ENCODE measurements at places on chromosomes 1 and 21.

DNA sequence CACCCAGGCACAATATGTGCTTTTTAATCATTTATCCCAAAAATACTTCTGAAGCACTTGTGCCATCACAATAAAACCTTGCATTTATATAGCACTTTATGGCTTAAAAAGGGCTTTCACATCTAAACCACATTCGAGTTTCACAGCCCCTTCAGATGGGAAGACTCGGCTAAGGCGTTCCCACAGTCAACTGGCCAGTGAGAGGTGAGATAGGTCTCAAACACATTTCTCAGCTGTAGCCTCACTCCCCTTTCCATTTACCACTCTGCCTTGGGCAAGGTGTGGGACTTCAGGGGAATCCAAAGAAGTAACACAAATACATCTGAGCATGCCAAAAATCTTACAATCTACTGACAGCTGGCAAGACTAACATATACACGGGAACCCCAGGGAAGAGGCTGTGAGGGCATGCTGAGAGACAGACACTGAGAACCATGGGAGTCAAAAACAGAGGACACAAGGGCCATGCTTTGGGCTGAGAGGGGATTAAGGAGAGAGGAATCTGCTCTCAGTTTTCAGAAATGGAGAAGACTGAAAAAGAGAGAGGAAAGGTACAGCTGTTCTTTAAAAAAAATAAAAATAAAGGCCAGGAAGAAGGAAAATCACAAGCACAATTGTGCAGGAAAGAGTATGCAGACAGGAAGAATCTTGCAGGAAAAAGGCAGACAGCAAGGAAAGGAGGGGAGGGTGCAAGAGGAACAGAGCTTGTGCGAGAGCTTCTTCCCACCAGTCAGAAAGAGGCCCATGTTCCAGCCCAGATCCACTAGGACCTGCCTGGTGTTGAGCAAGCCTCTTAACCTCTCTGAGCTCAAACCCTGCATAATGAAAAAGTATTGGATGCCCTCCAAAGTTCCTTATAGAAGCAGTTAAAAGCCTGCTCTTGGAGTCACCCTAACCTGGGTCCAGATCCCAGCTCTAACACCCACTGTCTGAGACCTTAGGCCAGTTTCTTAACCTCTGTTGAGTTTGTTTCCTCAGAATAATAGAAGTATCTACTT is 73.5 kb downstream of the JAK1 start:
- DNase-seq, result peak; percentile 19

GRCh38 chr1:96559181-96559580 is 162.4 kb upstream of the PTBP2 start:
- no peak for DNase-seq

DNA sequence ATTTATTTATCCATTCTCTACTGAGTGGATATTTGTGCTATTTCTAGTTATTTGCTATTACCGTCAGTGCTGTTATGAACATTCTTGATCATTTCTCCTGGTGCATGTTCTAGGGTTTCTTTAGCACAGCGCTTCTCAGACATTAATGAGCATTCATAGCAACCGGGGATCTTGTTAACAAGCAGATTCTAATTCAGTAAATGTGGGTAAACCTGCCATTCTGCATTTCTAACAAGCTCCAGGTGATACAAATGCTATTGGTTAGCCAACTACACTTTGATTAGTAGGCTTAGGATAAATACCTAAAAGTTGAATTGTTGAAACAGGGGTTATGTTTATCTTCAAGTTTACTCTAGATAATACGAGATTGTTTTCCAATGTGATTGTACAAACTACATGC is 3.3 kb upstream of the DBT start:
- no peak for DNase-seq

GRCh38 chr1:111734426-111734825 is 4.8 kb downstream of the INKA2 start:
- no peak for DNase-seq

DNA sequence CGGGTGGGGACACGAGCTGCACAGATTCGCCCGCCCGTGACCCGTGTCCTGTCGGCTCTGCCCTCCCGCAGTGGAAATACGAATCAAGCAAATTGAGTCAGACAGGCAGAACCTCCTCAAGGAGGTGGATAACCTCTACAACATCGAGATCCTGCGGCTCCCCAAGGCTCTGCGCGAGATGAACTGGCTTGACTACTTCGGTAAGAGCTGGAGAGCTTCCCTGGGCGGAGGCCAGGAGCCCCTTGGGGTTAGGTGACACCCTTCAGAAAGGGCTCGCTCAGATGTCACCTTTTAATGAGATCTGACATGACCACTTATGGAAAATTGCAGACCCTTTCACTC is 489 bp downstream of the CDCA8 start:
- DNase-seq, result no peak

DNA sequence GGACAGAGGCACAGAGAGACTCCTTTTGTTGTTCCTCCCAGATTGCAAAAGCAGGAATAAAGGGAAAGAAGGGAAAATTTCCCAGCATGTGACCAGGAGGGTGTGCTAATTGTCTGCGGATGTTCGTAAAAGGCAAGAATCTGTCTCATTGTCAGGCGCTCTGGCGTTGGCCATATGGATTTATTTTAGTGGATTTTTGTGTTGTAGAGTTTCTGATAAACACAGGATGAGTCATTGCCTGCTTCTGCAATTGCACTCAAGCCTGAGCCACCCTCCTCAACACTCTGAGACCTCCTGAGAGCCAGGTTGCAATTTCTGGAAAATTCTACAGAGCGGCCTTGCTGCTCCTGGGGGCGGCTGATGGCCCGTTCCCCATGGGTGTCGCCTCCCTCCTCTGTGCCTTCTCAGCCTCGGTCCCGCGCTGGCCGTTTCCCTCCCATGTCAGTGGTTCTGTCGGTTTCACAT is 227.7 kb downstream of the KAZN start:
- peak; percentile 89 for DNase-seq

GRCh38 chr1:231272173-231272572 is 31.2 kb downstream of the GNPAT start:
- DNase-seq, result no peak

- no peak for DNase-seq
Observed at GRCh38 chr1:23927097-23927496, 13.9 kb upstream of the CNR2 start.

- DNase-seq, result no peak
Observed at GRCh38 chr1:203124011-203124410, 3.5 kb upstream of the ADORA1 start.

GRCh38 chr1:83043244-83043643 is 955.7 kb downstream of the TTLL7 start:
- peak; percentile 74 for DNase-seq

GRCh38 chr1:162872981-162873380 is 12.0 kb upstream of the CCDC190 start:
- no peak for DNase-seq

Data from fibroblast of skin of right biceps (primary cell).